ENCODE measurements at places on chromosomes 5 and 9. TPM values are rescaled to one million over a fixed set of nuclear protein-coding genes. Genes with fewer than 3 reads are reported as not detected.

Gene SPRY4
- 0.71 TPM for total RNA-seq

GRCh38 chr9:16213781-16214515, 656.5 kb downstream of the BNC2 start:
- no peaks in the 10 kb centered on the region for H3K27me3 ChIP-seq
- no peak for ATAC-seq
- H3K4me3 ChIP-seq, result no peak overlapping the region
- H3K4me1 ChIP-seq, result no peaks in the 10 kb centered on the region
- H3K27ac ChIP-seq, result no peak overlapping the region
- no peaks in the 10 kb centered on the region for H3K36me3 ChIP-seq

Gene SEMA4D
- total RNA-seq, result 167 TPM

DNA sequence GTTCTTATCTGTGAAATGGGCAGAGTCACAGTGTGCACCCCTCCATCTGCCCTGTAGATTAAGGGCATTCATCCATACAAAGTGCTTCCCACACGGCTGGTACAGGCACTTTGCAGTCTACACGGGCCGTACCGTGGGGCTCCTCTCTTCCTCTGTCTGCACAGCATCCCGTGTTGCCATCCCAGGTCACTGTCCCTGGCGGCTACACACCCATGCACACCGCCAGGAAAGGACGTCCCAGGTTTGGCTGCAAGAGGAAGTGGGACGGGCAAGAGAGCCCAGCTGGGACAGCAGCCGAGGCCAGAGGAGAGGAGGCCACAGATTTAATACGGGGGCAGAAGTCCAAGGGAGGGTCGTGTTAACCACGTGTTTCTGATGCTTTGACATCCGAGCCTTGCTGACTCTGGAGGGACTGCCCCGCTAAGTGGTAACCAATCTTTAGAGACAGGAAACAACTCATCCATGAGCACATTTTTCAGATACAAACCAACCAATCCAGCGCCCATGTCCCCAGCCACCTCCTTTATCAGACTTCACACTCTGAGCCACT, 120.0 kb downstream of the ZNF354C start:
- no peak overlapping the region for H3K4me3 ChIP-seq
- H3K27me3 ChIP-seq, result peaks cover 31% of the 10 kb centered on the region
- no peaks in the 10 kb centered on the region for H3K4me1 ChIP-seq
- no peaks in the 10 kb centered on the region for H3K36me3 ChIP-seq

Gene SPINK4
- total RNA-seq, result not detected

- H3K4me3 ChIP-seq, result no peak overlapping the region
- no peaks in the 10 kb centered on the region for H3K27me3 ChIP-seq
- H3K27ac ChIP-seq, result no peak overlapping the region
- no peak for ATAC-seq
- H3K4me1 ChIP-seq, result no peaks in the 10 kb centered on the region
- no peaks in the 10 kb centered on the region for H3K36me3 ChIP-seq
Measured at GRCh38 chr5:91534332-91534731, 151.2 kb upstream of the ARRDC3 start.

- no peak overlapping the region for H3K4me3 ChIP-seq
- no peak overlapping the region for H3K27ac ChIP-seq
- H3K4me1 ChIP-seq, result peaks cover 38% of the 10 kb centered on the region
- H3K27me3 ChIP-seq, result no peaks in the 10 kb centered on the region
- ATAC-seq, result no peak
Measured at GRCh38 chr9:121189660-121190059, 12.0 kb downstream of the RAB14 start.

Gene PRRX2
- 0.32 TPM for total RNA-seq

Gene PAEP
- not detected for total RNA-seq

DNA sequence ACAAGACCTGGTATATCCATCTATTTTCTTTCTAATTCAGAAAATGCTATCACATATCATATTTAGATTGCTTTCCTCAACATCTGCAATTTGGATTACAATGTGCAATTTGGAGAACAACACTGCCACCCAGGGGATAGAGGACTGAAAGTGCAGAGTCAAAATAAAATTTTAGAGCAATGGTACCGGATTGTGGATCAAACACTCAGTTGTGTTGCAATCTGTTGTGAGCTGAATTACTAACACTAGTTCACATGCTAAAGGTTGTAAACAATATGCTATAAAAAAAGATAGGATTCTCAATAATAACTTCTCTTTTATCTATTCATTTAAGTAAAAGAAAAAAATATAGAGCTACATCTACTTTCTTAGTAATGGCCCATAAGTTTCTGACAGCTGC, 11.9 kb upstream of the SRFBP1 start:
- H3K4me3 ChIP-seq, result no peak overlapping the region
- no peak for ATAC-seq
- H3K27me3 ChIP-seq, result peaks cover 11% of the 10 kb centered on the region
- no peaks in the 10 kb centered on the region for H3K36me3 ChIP-seq
- no peaks in the 10 kb centered on the region for H3K4me1 ChIP-seq
- H3K27ac ChIP-seq, result no peak overlapping the region

Gene IL4
- not detected for total RNA-seq

- H3K36me3 ChIP-seq, result no peaks in the 10 kb centered on the region
- H3K4me1 ChIP-seq, result peaks cover 41% of the 10 kb centered on the region
Measured at GRCh38 chr5:95620870-95621838, 1.3 kb downstream of the GPR150 start.

DNA sequence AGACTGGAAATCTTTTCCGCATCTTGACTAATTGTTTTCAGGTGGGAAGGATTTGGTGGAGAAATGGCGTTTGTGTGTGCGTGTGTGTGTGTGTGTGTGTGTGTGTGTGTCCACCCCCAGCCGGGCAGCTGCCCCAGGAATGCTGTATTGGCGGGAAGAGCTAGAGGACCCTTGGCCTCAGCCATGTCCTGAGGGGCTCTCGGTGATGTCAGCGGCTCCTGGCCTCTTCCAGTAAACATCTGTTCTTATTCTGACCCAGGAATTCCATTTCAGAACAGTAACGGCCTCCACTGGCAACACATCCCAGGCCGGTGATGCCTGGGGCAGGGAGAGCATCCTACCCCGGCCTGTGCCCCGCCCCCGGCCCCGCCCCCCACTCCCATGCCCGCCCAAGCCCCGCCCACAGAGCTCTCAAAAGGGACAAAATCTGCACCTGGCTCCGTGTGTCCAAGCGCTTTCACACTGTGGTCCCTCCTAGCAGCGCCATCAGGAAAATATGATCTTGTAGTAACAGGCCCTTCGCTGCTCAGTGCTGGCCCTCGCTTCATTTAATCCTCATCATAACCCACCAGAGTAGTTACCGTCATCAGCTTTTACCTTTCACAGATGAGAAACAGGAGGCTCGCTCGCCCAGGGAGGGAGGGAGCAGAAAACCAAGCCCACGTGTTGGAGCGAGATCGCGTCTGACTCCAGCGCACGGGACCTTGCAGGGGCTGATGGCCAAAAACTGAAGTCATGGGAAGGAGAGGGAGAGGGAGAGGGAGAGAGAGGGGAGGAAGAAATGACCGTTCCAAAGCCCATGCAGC, 18.9 kb downstream of the ADAMTS2 start:
- H3K27me3 ChIP-seq, result peaks cover 23% of the 10 kb centered on the region
- H3K4me1 ChIP-seq, result no peaks in the 10 kb centered on the region
- no peak for ATAC-seq

- H3K4me3 ChIP-seq, result no peak overlapping the region
- no peak overlapping the region for H3K27ac ChIP-seq
- H3K27me3 ChIP-seq, result peaks cover 17% of the 10 kb centered on the region
- no peaks in the 10 kb centered on the region for H3K36me3 ChIP-seq
- no peaks in the 10 kb centered on the region for H3K4me1 ChIP-seq
Measured at GRCh38 chr9:68562461-68562860, 21.8 kb upstream of the TMEM252 start.

Gene C9orf50
- total RNA-seq, result not detected

DNA sequence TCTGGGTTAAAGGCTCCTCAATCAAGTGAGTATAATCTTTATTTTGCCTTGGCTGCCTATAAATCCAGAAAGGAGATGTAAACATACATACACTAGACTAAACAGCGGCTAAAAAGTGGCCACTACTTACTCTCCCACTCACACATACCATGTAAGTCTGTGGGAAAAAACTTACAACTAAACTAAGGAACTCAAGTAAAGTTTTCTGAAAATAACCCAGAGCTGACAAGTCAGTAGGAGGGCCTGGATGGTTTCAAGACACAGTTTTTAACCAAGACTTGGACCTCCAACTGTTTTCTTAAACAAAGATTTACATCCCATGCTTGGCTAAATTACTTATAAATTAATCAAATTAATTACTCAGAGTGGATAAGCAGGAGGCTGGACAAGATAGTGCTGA, 64.5 kb downstream of the CEP120 start:
- no peak overlapping the region for H3K4me3 ChIP-seq
- H3K27ac ChIP-seq, result no peak overlapping the region
- no peaks in the 10 kb centered on the region for H3K4me1 ChIP-seq
- peaks cover 77% of the 10 kb centered on the region for H3K36me3 ChIP-seq
- ATAC-seq, result no peak

GRCh38 chr5:32713770-32714381, 2.8 kb downstream of the NPR3 start:
- ATAC-seq, result no peak
- peaks cover 5% of the 10 kb centered on the region for H3K4me1 ChIP-seq
- H3K4me3 ChIP-seq, result no peak overlapping the region
- H3K36me3 ChIP-seq, result no peaks in the 10 kb centered on the region
- H3K27me3 ChIP-seq, result peaks cover 44% of the 10 kb centered on the region

Gene GABRG2
- not detected for total RNA-seq

Gene PFN3
- not detected for total RNA-seq

DNA sequence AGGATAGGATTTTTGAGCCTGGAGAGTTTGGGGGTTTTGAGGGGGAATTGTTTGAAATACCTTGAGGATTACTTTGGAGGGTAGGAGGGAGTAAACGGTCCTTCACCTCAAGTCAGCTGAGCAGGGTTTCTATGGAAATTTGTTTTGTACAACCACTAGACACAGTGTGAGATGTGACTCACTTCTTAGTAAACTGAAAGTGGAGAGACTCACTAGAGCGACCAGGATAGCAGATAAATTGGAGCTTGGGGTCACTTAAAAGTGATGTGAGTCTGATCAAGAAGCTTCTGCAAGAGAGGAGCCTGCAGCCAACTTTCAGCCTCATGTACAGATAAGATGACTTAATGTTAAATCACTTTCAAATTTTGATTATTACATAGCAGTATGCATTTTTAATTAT, 1945.9 kb upstream of the NUDT12 start:
- no peak for ATAC-seq
- H3K36me3 ChIP-seq, result no peaks in the 10 kb centered on the region
- H3K27ac ChIP-seq, result no peak overlapping the region
- no peaks in the 10 kb centered on the region for H3K27me3 ChIP-seq

GRCh38 chr5:74272831-74273451, 367.6 kb downstream of the ENC1 start:
- peaks cover 11% of the 10 kb centered on the region for H3K27me3 ChIP-seq
- H3K4me1 ChIP-seq, result no peaks in the 10 kb centered on the region
- H3K27ac ChIP-seq, result no peak overlapping the region

Gene TCERG1
- total RNA-seq, result 110 TPM

- no peak for ATAC-seq
- peaks cover 4% of the 10 kb centered on the region for H3K27me3 ChIP-seq
- no peak overlapping the region for H3K27ac ChIP-seq
- no peak overlapping the region for H3K4me3 ChIP-seq
- peaks cover 6% of the 10 kb centered on the region for H3K36me3 ChIP-seq
Measured at GRCh38 chr5:6674421-6674820, 38.8 kb upstream of the TENT4A start.

Gene GCNT4
- total RNA-seq, result 0.91 TPM

DNA sequence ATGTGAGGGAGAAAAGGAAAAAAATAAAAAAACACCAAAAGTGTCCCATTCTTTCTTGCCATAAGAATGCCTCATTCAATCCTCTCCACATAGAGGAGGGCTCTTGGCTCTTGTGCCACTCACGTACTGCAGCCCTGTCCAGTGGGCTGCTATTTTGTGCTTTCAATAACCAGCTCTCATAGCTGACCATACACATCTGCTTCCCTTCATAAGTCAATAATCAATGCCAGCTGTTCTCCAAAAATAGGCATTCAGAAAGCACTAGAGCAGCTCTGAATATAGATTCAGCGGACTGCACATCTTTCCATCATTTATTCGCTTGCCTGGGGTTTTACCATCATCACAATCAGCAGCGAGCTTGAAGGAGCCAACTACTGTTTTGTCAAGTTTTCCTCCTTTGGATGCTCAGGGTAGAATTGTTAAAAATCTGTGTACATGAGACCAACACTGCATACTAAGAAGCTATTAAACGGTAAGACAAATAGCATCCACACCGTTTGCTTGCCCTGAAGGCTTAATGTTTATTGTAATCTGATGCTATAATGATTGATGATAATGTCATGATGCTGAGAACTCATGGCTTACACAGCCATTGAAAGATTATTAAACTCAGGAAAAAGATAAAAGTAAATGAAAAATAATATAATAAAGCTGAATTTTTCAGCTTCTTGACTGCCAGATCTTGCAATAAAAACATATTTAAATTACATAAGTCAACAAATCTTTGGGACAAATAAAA, 80.0 kb downstream of the OXCT1 start:
- peaks cover 7% of the 10 kb centered on the region for H3K4me1 ChIP-seq
- no peak for ATAC-seq
- no peak overlapping the region for H3K27ac ChIP-seq
- H3K36me3 ChIP-seq, result peaks cover 88% of the 10 kb centered on the region
- no peak overlapping the region for H3K4me3 ChIP-seq

DNA sequence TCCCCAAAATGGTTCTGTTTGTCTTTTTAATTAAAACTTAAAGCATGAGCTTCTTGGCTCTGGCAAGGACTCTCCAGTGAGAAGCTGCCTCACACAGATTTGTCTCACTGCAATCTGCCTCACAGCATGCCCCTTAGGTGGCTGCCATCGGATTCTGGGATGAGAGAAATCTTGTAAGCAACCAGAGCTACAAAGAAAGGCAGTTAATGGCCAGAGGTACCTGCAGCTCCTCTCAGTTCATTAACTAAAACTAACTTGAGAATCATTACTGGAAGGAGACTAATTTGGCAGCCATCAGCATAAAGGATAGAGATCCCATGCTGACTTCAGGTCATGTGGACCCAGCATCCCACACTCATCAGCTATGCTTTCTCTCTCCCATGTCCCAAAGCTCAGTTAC, 220.6 kb upstream of the DMAC1 start:
- H3K36me3 ChIP-seq, result no peaks in the 10 kb centered on the region
- no peak overlapping the region for H3K27ac ChIP-seq
- no peak for ATAC-seq
- no peak overlapping the region for H3K4me3 ChIP-seq
- no peaks in the 10 kb centered on the region for H3K4me1 ChIP-seq

Gene GARIN3
- total RNA-seq, result 0.85 TPM

Gene EGFLAM
- not detected for total RNA-seq

DNA sequence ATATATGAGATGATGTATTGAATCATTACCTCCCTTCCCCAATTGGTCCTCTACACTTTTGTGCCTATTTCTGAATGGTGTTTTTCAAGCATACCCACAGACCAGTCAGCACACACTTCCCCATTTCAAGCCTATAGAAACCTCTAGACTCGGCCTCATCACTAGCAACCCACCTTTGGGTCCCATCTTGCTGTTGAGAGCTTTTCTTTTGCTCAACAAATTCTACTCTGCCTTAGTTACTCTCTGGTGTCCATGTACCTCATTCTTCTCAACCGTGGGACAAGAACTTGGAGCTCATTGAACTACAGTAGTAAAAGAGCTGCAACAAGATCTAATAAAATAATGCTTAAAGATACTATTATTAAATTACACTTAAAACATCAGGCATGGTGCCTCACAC, 49.0 kb upstream of the KDM4C start:
- peaks cover 6% of the 10 kb centered on the region for H3K4me1 ChIP-seq
- H3K27ac ChIP-seq, result no peak overlapping the region
- ATAC-seq, result no peak
- H3K4me3 ChIP-seq, result no peak overlapping the region
- no peaks in the 10 kb centered on the region for H3K27me3 ChIP-seq

Gene SLC24A2
- total RNA-seq, result not detected

Measured in activated T-helper 17 cell treated with anti-CD3 and anti-CD28 coated beads, Interleukin-2, amount 50 U/mL, for 72 hours (primary cell).